ENCODE measurements at places on chromosomes 7 and 10. TPM values are rescaled to one million over a fixed set of nuclear protein-coding genes. Genes with fewer than 3 reads are reported as not detected.

GRCh38 chr10:69558559-69558958 lies 14.7 kb downstream of the NEUROG3 start:
- no peak for DNase-seq
- no peaks in the 10 kb centered on the region for H3K36me3 ChIP-seq
- no peaks in the 10 kb centered on the region for H3K4me1 ChIP-seq

GRCh38 chr7:158778471-158778870 lies 50.8 kb downstream of the ESYT2 start:
- no peak overlapping the region for H3K27ac ChIP-seq
- DNase-seq = no peak
- no peak overlapping the region for H3K4me3 ChIP-seq
- H3K27me3 ChIP-seq = no peaks in the 10 kb centered on the region

DNA sequence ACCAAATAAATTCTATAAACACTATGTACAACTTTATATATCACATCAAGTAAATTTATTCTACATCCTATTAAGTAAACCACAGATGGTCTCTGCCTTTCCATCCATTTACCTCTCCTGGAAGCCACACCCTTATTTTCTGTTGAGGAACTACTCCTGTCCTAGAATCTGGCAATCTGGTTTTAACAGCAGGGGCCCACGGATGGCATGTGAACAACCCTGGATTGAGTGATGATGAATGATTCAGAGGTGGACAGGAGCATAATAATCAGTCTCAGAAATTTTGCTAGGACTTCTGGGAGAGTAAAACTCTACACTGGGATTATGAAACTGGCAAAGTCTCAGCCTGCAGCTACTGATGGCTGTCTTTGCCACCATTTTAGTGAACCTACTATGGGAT lies 54.1 kb downstream of the CDK6 start:
- H3K4me1 ChIP-seq = peaks cover 31% of the 10 kb centered on the region
- H3K27ac ChIP-seq = no peak overlapping the region
- DNase-seq = no peak
- no peaks in the 10 kb centered on the region for H3K36me3 ChIP-seq
- no peak overlapping the region for H3K4me3 ChIP-seq

Gene CCDC6
- 50.3 TPM for total RNA-seq

GRCh38 chr10:1036341-1036791 lies 10.7 kb upstream of the IDI2 start:
- no peak overlapping the region for H3K27ac ChIP-seq
- peaks cover 43% of the 10 kb centered on the region for H3K36me3 ChIP-seq
- no peaks in the 10 kb centered on the region for H3K27me3 ChIP-seq
- DNase-seq = no peak
- no peaks in the 10 kb centered on the region for H3K4me1 ChIP-seq

- no peaks in the 10 kb centered on the region for H3K4me1 ChIP-seq
- no peaks in the 10 kb centered on the region for H3K27me3 ChIP-seq
- no peaks in the 10 kb centered on the region for H3K36me3 ChIP-seq
- DNase-seq = no peak
- H3K4me3 ChIP-seq = no peak overlapping the region
These were observed 148.5 kb downstream of the ZNF438 start for GRCh38 chr10:30883116-30883515.

Gene POLR2J2
- 2.1 TPM for total RNA-seq

- H3K36me3 ChIP-seq = no peaks in the 10 kb centered on the region
- H3K27ac ChIP-seq = no peak overlapping the region
- H3K27me3 ChIP-seq = no peaks in the 10 kb centered on the region
- H3K4me1 ChIP-seq = peaks cover 5% of the 10 kb centered on the region
- H3K4me3 ChIP-seq = no peak overlapping the region
These were observed 290.8 kb upstream of the ZNF32 start for GRCh38 chr10:43939389-43939938.

DNA sequence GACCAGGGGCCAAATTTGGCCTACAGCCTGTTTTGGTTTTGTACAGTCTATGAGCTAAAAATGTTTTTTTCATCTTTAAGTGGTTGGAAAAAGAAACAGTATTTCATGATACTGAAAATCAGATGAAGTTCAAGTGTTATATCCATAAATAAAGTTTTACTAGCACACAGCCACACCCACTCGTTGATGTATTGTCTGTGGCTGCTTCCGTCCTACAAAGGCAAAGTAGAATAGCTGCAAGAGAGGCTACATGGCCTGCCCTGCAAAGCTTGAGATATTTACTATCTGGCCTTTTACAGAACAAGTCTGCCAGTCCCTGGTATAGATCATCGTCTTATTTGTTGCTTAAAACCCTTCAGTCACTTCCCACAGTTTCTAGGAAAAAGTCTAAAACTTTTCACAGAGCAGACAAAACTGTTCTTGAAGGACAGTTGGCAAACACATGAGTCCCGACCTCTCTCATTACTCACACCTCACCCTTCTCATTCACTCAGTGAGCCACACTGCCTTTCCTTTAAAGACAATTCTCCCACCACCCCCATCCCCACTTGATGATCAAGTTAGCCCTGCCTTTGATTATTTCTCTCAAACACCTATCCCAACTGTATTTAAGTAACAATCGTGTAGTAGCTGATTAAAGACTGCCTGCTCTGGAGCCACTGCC lies 9.9 kb downstream of the RHEB start:
- H3K27me3 ChIP-seq = no peaks in the 10 kb centered on the region
- H3K36me3 ChIP-seq = no peaks in the 10 kb centered on the region
- H3K4me1 ChIP-seq = peaks cover 69% of the 10 kb centered on the region
- no peak for DNase-seq
- H3K27ac ChIP-seq = no peak overlapping the region

GRCh38 chr7:131934452-131934851 lies 378.0 kb upstream of the PODXL start:
- DNase-seq = no peak
- H3K27me3 ChIP-seq = no peaks in the 10 kb centered on the region
- H3K4me1 ChIP-seq = no peaks in the 10 kb centered on the region
- no peaks in the 10 kb centered on the region for H3K36me3 ChIP-seq
- H3K4me3 ChIP-seq = no peak overlapping the region

DNA sequence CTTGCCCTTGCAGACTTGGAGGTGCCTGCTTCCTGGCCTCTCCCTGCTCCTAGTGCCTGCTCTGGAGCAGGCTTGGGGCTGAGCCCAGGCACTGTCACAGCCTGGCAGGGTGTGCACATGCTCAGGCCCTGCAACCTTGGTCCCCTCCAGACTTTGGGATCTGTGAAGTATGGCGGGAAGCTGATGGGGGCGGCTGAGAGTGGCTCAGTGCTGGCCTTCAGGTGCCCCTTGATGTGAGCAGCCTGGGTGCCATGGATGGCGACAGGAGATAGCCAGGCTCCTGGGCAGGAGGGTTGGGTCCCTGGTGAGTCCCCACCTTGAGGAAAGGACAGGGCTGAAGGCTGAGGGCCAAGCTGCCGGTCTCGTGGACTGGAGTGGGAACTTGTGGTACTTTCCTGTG lies 700.4 kb upstream of the KCND2 start:
- no peak overlapping the region for H3K27ac ChIP-seq
- peak; percentile 45 for DNase-seq
- no peak overlapping the region for H3K4me3 ChIP-seq
- no peaks in the 10 kb centered on the region for H3K4me1 ChIP-seq
- no peaks in the 10 kb centered on the region for H3K36me3 ChIP-seq

GRCh38 chr7:40935435-40935834 lies 767.5 kb downstream of the INHBA start:
- DNase-seq = no peak
- no peaks in the 10 kb centered on the region for H3K36me3 ChIP-seq
- no peaks in the 10 kb centered on the region for H3K27me3 ChIP-seq
- no peak overlapping the region for H3K27ac ChIP-seq
- H3K4me3 ChIP-seq = no peak overlapping the region

GRCh38 chr7:87628780-87629569 lies 777 bp downstream of the RUNDC3B start:
- peak; percentile 25 for DNase-seq
- H3K4me1 ChIP-seq = peaks cover 19% of the 10 kb centered on the region
- H3K27ac ChIP-seq = no peak overlapping the region

Gene TMEM196
- not detected for total RNA-seq

GRCh38 chr10:28432210-28432676 lies 100.7 kb upstream of the WAC start:
- H3K27ac ChIP-seq = no peak overlapping the region
- DNase-seq = no peak
- H3K27me3 ChIP-seq = no peaks in the 10 kb centered on the region
- no peaks in the 10 kb centered on the region for H3K36me3 ChIP-seq

Gene CHPF2
- 69.1 TPM for total RNA-seq

- H3K4me1 ChIP-seq = no peaks in the 10 kb centered on the region
- H3K4me3 ChIP-seq = no peak overlapping the region
- no peak for DNase-seq
- no peak overlapping the region for H3K27ac ChIP-seq
- no peaks in the 10 kb centered on the region for H3K36me3 ChIP-seq
- no peaks in the 10 kb centered on the region for H3K27me3 ChIP-seq
These were observed 18.1 kb downstream of the CFAP58 start for GRCh38 chr10:104371753-104372152.

DNA sequence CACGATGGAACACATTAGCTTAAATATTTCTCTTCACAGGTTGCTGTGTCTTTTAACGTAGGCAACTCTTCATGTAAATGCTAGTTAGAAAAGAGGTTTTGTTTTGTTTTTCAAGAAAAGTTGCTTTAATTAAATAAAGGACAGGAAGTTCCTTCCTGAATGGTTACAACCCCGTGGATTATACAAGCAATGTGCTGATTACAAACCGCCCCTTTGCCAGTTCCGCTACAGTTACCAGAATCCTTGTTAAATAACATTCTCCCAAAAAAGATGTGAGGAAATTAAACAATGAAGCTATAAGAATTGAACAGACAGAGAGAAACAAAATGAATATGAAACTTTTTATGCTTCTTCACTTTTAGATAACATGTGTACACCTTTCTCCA lies 75.1 kb downstream of the LYZL2 start:
- H3K27ac ChIP-seq = peak overlapping the region; percentile 74
- H3K36me3 ChIP-seq = no peaks in the 10 kb centered on the region
- peak overlapping the region; percentile 10 for H3K4me3 ChIP-seq
- no peaks in the 10 kb centered on the region for H3K27me3 ChIP-seq
- no peak for DNase-seq
- H3K4me1 ChIP-seq = peaks cover 16% of the 10 kb centered on the region

All from upper lobe of left lung (tissue), 6 donors.